ENCODE measurements at places on chromosomes 16 and 17.
A peak's percentile ranks its signal among the peaks of the same experiment; 100 is the strongest.

DNA sequence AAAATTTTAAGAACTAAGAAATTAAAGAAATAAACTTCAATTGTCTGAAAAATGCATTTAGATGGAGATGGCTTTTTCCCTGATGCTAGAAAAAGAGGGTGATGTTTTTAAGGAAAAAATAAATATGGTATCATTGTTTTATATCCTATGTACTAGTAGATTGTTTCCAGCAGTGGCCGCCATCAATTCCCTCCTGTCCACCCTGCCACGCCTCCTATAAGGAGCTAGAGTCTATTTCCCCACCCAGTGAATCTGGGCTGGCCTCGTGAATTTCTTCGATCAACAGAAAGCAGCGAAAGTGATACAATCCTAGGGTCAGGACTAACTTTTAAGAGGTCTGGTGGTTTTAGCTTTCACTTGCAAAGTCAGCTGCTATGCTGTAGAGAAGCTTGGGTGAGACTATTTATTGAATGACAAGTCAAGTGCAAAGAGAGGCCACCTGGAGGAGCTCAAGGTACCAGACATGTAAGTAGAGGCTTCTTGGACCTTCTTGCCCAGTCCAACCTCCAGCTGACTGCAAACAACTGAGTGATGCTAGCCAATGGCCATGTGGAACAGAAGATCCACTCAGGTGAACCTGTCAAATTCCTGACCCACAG is 80.9 kb upstream of the MTMR4 start:
- no peak for DNase-seq

- no peak for DNase-seq
These were observed 106.8 kb downstream of the BRIP1 start for GRCh38 chr17:61756561-61756960.

- DNase-seq: peak; percentile 58
These were observed 59.1 kb downstream of the OR1D5 start for GRCh38 chr17:3004150-3004801.

- DNase-seq: no peak
These were observed 127.1 kb upstream of the HS3ST3A1 start for GRCh38 chr17:13728781-13729180.

- no peak for DNase-seq
These were observed 40.2 kb upstream of the CLEC18A start for GRCh38 chr16:69910964-69911363.

- no peak for DNase-seq
These were observed 189.1 kb downstream of the HS3ST3B1 start for GRCh38 chr17:14489986-14490385.

GRCh38 chr17:40604327-40605080 is 39.2 kb upstream of the CCR7 start:
- DNase-seq: no peak

- no peak for DNase-seq
These were observed 1.7 kb downstream of the BEAN1 start for GRCh38 chr16:66428682-66429251.

DNA sequence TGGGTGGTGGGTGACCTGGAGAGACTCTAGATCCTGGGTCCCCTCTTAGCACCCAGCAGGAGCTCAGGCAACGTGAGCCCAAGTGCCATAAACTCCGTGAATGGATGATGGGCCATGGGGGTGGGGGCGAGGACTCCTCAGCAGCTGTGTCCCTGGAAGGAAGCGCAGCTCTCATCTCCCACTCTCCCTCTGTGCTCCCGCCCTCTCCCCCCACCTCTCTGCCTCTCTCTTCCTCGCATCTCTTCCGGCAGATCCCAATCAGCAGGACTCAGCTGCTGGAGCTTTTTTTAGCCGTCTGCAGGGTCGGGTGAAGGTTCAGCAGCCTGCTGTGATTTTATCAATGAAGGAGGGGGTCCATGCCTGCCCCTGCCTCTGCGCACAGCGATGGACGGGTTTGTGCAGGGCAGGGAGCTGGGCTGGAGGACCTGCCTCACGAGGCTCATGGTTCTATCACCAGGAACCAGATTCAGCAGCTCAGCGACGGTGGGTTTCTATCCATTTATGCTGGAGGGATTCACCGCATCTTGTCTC is 8.3 kb downstream of the CCR7 start:
- peak; percentile 14 for DNase-seq

DNA sequence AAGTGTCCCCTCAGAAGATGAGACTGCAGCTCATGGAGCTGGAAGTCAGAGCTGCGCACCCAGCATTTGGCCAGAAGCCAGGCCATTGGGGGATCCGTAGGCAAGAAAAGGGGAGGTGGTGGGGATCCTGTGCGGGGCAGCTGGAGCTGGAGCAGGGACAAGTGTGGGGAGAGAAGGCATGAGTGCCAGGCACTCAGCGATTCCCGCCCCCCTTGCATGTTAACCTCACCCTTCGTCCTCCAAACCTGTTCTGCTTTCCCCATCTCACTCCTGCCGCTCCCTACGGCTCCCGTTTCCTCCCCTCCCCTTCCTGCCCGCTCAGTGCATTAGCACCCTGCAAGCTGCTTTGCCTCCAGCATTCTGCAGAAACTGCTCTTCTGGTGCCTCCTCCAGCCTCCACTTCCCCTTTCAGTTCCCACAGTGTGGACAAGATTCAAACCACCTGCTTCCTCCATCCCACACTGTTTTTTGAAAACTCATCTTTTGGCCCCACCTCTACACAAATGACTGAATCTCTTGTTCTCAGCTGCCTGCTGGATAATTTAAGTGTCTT is 5.6 kb downstream of the ALOX15 start:
- no peak for DNase-seq

DNA sequence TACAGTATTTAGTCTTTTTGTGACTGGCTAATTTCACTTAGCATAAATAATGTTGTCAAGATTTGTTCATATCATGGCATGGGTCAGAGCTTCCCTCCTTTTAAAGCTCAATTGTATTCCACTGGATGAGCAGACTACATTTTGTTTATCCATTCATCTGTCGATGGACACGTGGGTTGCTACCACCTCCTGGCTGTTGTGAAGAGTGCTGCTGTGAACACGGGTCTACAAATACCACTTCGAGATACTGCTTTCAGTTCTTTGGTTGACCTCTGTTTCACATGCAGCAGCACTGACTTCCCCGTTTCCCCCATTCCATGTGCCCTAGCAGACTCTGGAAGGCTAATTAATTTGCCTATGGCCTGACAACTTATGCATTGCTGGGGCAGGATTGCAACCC is 285.4 kb downstream of the SHISA9 start:
- DNase-seq: no peak

DNA sequence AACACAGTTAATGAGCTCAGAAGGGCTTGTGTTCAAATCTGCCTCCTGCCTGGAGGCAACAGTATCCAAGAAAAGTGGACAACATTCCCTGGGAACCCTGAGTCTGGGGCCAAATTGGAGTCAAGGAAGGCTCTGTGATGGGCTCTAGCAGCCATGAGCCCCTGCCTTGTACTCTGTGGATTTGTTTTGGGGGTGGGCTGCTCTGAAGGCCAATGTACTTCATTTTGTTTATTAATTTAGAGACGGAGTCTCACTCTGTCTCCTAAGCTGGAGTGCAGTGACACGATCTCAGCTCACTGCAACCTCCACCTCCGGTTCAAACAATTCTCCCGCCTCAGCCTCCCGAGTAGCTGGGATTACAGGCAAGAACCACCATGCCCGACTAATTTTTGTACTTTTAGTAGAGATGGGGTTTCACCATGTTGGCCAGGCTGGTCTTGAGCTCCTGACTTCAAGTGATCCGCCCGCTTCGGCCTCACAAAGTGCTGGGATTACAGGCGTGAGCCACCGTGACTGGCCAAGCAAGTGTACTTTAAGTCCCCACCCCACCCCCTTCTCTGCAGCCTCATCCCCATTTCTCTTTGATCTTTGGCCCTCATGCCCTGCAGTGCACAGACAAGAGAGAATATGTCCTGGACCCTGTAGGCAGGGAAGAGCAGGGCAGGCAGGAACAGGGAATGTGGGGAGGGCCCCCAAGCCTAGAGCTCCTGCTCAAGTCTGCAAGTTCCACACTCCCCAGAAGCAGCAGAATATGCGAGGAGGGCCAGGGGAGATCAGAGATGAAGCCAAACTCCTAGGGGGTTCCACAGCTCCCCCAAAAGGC is 2.7 kb upstream of the GIP start:
- no peak for DNase-seq

- DNase-seq: no peak
These were observed 1427.3 kb downstream of the CDH8 start for GRCh38 chr16:60608971-60609370.

DNA sequence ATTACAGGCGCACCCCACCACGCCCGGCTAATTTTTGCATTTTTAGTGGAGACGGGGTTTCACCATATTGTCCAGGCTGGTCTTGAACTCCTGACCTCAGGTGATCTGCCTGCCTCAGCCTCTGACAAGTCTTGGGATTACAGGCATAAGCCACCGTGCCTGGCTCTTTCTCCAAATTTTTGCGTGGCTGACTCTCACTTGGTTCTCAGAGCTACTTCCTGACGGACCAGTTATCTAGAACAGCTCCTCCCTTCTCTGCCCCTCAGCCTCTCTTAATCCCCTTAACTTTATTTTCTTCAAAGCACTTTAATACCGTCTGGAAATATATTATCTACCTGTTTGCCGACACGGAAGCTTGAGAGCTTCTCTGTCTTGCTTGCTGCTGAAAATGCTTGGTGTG is 4.2 kb downstream of the YPEL2 start:
- no peak for DNase-seq

- DNase-seq: no peak
These were observed 700.3 kb downstream of the CDH11 start for GRCh38 chr16:64421515-64421914.

GRCh38 chr17:29076087-29076486 is 33.1 kb downstream of the PIPOX start:
- DNase-seq: no peak

GRCh38 chr16:2783581-2784357 is 3.6 kb downstream of the PRSS33 start:
- no peak for DNase-seq

- DNase-seq: no peak
These were observed 27.8 kb downstream of the USP36 start for GRCh38 chr17:78812855-78813254.

DNA sequence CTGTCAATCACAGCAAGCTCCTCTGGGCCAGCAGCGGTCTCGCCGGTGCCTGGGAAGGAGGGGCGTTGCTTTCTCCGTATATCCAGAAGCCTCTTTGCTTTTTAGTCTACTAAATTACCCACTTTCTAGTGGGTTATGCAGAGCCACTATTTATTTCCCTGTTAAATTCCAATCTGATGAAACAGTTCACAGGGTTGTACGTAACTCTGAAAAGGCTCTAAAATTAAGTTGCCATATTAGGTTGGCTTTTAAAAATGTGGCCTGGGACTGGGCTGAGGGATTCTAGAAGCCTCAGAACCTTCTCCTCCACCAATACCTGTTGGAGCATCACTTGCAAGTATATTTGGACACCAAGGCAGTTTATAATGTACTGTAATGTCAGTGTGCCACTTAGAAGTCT is 27.2 kb downstream of the MARCHF10 start:
- DNase-seq: no peak

DNA sequence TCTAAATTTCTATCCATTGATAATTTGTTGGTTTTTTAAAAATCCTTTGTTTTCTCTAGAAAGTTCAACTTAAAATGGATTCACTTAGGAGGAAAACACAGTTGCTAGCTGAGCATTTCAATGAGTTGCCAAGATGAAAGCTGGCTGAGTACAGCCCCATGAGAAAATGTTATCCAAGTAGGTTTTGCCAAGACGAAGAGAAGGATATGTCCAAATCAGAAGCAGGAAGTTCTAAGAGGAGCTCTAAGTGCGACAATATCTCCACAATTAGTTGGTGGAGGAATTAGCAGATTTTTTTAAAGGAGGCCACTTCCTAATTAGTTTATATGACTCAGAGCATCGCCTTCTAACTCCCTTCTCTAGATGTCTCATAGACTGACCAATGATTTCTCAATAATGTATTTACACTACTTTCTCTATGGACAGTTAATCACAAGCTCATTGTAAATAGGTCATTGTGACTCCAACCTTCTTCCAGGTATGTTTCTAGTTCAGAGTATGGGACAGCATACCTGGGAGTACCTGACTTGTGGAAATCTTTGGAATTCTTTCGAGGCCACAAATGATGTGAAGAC is 873.3 kb upstream of the SOX9 start:
- DNase-seq: no peak

DNA sequence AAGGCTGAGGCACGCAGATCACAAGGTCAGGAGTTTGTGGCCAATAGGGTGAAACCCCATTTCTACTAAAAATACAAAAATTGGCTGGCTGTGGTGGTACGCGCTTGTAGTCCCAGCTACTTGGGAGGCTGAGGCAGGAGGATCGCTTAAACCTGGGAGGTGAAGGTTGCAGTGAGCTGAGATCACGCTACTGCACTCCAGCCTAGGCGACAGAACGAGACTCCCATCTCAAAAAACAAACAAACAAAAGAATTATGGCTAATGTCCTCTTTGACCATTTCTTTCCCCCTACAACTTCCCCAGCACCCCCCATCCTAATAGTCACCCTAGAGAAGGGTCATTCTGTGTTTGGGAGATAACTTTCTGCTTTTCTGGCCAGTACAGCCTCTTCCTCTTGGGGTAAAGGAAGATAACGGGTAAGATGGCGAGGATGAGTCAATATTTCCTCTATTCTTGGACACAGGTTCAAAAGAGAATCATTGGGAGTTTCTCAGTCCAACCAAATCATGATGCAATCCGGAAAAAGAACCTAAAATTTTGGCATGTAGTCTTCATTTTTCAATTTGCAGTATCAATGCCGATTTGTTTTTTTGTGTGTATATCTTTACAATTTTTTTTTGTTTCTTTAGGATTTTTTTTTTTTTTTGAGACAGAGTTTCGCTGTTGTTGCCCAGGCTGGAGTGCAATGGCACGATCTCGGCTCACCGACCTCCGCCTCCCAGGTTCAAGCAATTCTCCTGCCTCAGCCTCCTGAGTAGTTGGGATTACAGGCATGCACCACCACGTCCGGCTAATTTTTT is 107.6 kb upstream of the MED13 start:
- DNase-seq: no peak

- DNase-seq: peak; percentile 83
These were observed at the start of gene NAGPA for GRCh38 chr16:5033256-5034166. NAGPA (minus strand) TSS chr16:5033935; CDS start chr16:5033914, 21 bp downstream.

GRCh38 chr16:85036236-85037049 is 8.8 kb downstream of the KIAA0513 start:
- no peak for DNase-seq

- DNase-seq: no peak
These were observed 21.1 kb downstream of the EIF4A3 start for GRCh38 chr17:80125656-80126448.

DNA sequence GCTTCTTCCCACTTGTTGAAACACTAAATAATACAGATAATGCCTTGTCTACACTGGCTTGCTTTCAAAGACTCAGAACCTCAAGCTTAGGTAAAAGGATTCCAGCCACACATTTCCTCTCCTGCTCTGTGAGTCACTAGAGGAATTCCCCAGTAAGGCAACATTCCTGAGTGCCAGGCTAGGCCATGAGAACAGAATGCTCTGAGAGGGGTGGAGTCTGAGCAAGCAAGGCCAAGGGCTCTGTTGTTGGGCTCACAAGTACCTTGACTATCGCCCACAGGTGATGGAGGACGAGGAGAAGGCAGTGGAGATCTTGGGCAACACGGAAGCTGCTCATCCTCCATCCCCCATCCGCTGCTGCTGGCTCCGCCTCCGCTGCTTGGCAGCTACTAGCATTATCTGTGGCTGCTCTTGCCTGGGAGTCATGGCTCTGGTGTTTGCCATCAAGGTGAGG is 6.7 kb upstream of the PHKG2 start:
- no peak for DNase-seq

- no peak for DNase-seq
These were observed 365.9 kb upstream of the ERCC4 start for GRCh38 chr16:13554005-13554404.

- DNase-seq: peak; percentile 29
These were observed 24.8 kb upstream of the MRPS23 start for GRCh38 chr17:57874434-57875289.
